ENCODE measurements at places on chromosomes 13 and 19.
A peak's percentile ranks its signal among the peaks of the same experiment; 100 is the strongest.

DNA sequence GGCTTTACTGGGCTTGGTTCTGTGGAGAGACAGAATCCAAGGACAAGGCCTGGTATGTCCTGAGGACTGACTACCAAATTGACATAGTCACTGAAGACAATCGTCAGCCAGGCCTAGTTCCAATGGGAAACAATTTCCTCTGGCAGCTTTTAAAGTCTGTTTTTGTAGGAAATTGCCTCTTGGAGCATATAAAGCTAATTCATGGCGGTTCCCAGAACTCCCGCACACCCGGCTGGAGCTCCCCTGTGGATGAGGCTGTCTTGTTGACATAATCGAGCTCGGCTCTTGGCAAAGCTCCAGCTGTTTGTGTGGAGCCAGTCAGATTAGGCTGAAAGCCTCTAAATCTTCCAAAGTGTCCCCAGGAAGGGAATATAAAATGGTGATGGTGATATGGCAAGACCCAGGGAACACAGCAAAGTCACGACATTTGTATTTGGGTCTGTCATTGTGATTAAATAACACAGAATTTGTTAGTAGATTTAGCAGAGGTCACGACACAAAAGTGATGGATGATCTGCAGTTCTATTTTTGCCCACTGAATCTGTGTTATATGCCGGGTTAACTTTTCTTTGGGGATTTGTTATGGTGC is 395.0 kb downstream of the PCDH9 start:
- DNase-seq = no peak

- no peak for DNase-seq
Observed at GRCh38 chr13:42102961-42103865, 54.8 kb downstream of the DGKH start.

DNA sequence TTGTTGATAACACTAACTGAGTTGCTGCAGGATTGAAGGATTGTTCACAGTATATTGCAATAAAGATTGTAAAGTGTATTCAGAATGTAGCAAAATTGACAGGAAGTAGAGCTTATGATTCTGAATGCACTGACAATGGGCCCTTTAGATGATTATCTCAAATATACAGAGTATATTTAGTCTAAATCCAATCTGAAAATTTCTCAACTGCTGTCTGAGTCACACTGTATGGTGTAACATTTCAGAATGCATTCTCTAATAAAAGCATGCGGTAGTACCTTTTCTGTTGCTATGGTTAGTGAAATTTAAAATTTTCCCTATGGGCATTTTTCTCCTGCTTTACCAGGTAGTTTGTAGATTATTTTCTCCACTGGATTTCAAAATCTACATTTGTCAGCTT is 365.2 kb downstream of the PCDH17 start:
- no peak for DNase-seq

DNA sequence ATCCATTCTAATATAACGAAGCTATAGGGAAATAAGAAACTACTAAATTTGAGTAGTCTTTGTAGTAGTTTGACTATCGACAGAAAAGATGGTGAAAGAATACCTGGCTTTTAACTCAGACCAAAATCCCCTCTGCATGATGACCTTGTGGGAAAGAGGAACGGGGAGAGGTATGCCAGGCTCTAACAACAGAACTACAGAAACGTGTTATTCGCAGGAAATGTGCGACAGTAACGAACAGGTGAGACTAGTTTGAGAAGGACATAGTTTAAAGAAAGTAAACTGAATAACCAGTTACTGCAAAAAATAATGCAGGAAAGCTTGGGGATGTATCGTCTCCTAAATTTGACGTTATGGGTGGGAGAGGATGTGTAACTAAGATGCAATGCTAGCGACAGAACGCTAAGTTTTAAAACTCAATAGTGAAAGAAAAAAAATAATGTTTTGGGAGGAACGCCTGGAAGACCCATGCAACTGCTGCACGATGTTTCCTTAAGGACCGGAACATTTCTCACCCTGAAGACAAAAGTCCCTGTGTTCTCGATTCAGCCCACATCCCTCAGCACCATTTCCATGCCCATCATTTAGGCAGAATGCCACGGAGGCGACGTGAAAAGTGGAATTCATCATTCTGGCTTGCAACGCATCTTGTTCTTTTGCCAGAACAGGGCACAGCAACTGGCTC is 1.6 kb upstream of the RAP2A start:
- DNase-seq = no peak

DNA sequence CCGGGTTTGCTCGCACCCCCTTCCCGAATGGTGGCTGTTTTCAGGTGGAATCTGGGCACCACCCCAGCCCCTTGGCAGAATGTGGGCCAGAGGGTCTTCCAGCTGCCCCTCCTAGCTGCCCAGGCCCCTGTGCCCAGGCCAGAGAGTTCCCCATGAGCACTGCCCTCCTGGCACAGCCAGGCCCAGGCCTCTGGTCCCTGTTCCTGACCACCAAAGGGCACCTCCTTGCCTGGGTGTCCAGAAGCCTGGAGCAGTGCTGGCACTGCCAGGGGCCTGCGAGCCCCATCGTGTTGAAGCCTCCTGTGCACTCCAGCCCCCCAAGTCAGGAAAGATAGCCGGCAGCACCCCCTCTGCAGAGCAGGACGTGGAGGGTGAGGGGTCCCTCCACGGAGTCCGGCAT is 23.4 kb downstream of the PIAS4 start:
- DNase-seq = no peak

DNA sequence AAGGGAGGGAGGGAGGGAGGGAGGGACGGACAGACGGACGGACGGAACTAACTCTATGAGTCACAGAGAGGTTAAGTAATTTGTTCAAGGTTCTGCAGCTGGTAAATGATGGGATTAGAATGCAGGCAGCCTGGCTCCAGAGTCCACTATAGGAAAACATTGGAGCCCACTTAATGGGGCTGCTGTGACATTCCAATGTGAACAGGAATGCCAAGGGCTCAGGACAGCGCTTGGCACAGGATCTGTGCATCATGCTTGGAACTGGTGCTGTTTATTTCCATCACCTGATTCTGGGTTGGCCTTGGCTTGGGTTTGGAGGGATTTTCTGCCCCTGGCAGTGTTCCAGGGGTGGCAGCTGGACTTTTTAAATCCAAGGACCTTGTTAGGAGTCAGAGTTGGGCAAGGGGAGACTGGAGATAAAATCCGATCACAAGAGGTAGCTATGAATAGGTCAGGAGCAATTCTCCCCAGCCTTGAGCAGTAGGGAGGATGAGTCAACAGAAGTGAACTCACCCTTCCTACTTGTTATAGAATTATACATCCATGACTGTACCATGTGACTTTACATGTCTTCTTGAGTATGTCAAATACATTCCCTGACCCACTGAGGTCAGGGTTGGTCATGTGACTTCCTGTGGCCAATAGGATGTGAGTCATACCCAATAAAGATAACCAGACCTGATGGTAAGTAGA is 7.8 kb upstream of the HIF3A start:
- DNase-seq = no peak

- no peak for DNase-seq
Observed at GRCh38 chr19:51916167-51916566, 11.1 kb upstream of the ZNF613 start.

DNA sequence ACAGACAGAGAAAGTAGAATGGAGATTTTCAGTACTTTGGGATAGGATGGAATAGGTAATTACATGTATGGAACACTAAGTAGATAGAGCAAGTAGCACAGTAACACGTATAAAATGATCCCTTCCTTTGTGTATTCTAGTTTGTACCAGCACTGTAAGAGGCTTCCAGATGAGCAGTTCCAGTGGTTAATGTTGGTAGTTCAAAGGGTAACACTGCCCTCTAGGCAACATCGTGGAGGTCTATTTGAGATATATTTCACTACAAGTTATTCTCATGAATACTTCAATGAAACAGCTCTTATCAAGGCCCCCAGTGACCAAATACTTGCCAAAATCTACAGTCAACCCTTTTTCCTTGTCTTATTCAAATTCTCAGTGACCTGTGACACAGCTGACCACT is 13.5 kb upstream of the ZNF563 start:
- no peak for DNase-seq

DNA sequence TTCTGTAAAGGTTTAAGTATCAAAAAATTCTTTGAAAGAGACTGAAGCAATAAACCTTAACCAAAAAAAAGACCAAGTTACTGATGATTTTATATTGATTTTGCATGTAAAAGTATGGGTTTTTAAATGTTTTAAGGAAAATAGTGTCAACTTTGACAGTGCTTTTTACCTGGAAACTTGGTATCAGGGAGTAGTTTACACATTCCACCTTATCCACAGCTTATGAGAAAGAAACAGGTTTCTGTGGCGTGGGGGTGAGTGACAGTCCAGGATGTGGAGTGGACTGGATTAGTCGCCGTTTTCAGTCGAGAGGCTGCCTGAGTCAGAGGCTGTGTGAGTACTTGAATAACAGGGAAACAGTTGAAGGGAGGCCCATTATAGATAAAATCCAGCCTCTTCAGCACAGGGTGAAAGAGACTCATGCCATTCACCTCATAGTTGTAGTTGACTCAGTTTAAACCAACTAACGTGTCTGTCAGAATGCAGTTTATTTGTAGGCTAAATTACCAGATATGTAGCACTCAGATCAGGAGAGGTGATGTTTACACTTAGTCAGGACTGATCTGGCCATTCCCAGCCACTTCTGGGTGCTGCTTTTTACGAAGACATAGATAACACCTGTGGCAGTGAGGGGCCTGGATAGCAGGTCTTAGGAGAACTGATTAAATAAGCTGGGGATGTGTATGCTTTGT is 595 bp upstream of the GPR183 start:
- DNase-seq = peak; percentile 89

GRCh38 chr13:44243198-44243857 is 130.3 kb upstream of the SERP2 start:
- peak; percentile 35 for DNase-seq

DNA sequence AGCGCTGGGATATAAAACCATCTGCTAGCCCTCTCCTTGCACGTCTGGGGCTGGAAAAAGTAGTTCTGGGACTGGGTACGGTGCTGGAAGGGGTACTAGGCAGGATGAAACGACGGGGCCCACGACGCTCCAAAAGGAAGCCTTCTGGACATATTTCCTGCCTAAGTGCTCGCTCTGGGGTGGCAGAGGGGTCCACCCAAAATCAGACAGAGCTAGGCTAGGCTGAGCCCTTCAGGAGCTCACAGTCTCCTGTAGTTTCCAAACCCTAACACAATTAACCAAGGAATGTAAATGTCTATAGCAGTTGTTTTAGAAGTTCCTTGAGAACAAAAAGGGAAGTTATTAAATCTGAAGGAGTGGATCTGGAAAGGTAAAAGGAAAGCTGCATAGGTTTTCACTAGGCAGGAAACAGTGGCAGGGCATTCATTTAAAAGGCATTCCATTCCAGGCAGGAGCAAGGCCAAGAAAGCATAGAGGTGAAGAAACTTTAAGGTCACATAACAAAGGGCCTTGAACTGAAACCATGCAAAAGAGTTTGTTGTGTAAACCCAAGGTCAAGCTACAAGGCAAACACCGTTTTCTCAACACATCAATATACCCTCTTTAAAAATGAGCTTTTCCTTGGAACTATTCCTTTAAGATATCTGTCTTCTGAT is 634 bp upstream of the DIAPH3 start:
- DNase-seq = no peak

DNA sequence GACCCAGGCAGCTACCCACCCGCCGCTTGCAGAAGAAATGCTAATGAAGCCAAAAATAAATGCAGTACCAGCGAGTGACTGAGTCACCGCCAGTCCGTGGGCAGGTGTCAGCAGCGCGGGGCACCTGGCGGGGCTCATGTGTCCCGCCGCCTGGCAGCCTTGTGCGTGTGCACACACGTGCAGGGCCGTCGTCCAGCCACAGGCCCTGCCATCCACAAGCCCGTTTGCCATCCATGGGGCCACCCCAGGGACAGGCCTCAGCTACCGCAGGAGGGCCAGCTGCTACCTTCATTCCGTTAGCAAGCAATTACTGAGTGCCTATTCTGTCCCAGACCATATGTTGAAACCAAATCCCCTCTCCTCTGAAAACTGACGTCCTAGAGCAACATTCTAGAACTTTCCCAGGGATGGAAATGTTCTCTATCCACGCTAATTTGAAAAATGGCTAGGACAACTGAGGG is 20.5 kb downstream of the NCAN start:
- no peak for DNase-seq

- DNase-seq = no peak
Observed at GRCh38 chr19:32580353-32580900, 563 bp upstream of the PDCD5 start.

GRCh38 chr19:39498798-39499642 is at the start of gene DLL3:
TSS of gene DLL3 (plus strand) at chr19:39498947. CDS start at chr19:39498975, 28 bp downstream.
- peak; percentile 41 for DNase-seq

- DNase-seq = no peak
Observed at GRCh38 chr13:28251466-28251865, 113.1 kb downstream of the PAN3 start.

GRCh38 chr13:20696073-20696472 is 7.4 kb upstream of the IL17D start:
- DNase-seq = no peak

GRCh38 chr19:2168619-2169424 is 5.1 kb downstream of the DOT1L start:
- DNase-seq = peak; percentile 87

GRCh38 chr13:48221686-48222187 is 11.3 kb upstream of the ITM2B start:
- no peak for DNase-seq

GRCh38 chr19:12785431-12786031 is 5.8 kb upstream of the JUNB start:
- no peak for DNase-seq

GRCh38 chr13:78022164-78022877 is 103.7 kb upstream of the EDNRB start:
- DNase-seq = peak; percentile 45

DNA sequence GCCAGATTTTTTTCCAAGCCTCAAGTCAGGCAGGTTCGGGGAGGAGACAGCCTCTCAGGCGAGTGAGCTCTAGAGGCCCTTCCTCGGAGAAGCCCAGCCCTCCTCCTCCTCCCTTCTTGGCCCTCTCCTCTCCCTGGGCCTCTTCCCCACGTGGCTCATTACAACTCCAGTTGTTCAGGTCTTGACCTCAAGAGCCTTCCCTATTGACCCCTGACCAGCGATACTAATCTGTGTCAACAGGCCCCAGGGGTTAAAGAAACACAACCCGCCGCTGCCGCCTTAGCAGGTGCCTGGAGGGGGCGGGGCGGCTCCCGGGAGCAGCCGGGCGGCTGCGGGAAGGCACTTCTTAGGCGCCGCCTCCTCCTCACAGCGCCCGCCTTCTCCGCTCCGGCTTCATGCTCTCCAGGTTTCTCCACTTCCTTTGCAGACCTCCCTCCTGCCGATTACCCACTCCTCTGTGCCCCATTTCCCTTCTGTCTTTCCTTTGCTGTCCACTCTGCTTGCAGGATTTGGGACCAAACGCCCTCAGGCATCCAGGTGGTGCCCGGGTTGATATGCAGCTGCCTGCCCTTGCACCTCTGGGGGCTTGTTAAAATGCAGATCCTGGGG is 51.0 kb downstream of the LYL1 start:
- peak; percentile 65 for DNase-seq

All from stimulated activated CD4-positive, alpha-beta T cell treated with anti-CD3 and anti-CD28 coated beads, Interleukin-15, amount 100 ng/mL, for 24 hours (primary cell).